ENCODE measurements at places on chromosomes 7 and 10. TPM values are rescaled to one million over a fixed set of nuclear protein-coding genes. Genes with fewer than 3 reads are reported as not detected.

- DNase-seq: no peak
These were observed 244.3 kb upstream of the KCND2 start for GRCh38 chr7:120028636-120029035.

Gene LRRC17
- total RNA-seq: 1.4 TPM

DNA sequence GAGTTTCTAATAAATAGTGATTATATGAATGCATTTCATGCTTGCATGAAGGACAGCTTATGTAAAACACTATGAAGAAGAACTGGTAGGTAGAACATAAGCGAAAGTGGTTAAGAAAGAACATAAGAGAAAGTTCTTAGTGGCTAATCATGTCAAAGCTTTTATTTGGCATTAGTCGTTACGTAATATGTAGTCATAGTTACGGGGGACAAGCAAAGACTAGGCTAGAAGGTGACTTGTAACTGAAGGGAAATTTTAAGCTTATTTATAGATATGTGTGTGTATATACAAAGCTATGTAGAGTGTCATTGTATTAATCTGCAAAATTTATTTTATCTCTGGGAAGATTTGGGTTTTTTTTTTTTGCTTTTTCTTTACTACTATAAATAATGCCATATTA lies 36.9 kb downstream of the CAPZA2 start:
- DNase-seq: no peak

Gene EPHA1
- total RNA-seq: 0.24 TPM

GRCh38 chr10:16890691-16891090 lies 73.5 kb upstream of the RSU1 start:
- DNase-seq: no peak

Gene GLRX3
- 48.6 TPM for total RNA-seq
